ENCODE measurements at places on chromosomes 12 and 14.

DNA sequence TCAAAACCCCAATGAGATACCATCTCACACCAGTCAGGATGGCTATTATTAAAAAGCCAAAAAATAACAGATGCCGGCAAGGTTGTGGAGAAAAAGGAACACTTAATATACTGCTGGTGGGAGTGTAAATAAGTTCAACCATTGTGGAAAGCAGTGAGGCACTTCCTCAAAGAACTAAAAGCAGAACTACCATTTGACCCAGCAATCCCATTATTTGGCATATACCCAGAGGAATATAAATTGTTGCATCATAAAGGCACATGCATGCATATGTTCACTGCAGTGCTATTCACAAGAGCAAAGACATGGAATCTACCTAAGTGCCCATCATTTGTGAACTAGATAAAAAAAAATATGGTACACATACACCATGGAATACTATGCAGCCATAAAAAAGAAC is 59.9 kb downstream of the MGST1 start:
- no peak for DNase-seq

DNA sequence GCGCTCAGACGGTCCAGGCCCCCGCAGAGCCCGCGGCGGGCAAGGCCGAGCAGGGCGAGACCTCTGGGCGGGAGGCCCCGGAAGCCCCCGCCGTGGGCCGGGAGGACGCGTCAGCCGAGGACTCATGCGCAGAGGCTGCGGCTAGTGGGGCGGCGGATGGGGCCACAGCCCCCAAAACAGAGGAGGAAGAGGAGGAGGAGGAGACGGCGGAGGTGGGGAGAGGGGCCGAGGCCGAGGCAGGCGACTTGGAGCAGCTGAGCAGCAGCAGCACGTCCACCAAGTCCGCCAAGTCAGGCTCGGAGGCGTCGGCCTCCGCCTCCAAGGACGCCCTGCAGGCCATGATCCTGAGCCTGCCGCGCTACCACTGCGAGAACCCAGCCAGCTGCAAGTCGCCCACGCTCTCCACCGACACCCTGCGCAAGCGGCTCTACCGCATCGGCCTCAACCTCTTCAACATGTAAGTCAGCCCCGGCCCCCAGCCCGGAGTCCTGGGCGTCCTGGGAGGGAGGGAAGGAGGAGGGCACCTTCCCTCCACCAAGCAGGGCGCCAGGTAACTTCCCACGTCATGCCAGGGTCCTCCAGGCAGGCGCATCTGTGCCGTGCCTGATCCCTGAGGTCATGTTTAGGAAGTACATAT is 72.4 kb downstream of the IQSEC3 start:
- DNase-seq: no peak

DNA sequence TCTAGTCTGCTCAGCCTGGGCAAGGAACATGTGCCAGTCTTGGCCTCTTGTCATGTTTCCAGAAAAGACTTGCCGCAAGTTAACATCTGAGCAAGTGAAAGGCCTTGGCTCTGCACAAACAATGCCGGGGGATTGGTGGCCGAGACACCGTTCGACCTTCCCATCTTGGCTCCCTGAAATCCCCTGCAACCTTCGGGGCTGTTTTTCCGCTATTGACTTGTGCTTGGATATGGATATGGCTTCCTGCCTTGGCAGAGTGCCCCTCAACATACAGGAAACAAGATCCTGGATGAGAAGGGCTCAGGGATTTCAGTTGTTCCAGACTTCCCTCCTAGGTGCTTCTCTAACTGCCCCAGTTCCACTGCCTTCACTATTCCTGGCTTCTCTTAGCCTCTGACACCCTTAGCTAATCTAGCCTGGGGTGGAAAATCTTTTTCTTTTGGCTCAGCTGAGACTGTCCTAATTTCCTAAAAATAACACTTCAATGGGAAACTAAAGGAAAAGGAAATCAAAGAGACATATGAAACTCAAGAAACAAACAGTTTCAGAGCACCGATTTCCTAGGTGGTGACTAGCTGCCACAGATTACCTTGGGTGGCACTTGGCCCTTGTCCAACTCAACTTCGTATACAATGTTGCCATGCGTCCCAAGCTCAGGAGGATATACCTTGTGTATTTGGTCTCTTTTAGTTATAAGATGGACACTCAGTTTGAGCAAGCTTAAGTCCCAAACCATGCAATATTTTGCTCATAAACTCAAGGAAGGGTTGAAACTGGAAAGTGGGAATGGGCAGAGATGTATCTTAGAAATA is 33.9 kb downstream of the RDH12 start:
- DNase-seq: no peak

DNA sequence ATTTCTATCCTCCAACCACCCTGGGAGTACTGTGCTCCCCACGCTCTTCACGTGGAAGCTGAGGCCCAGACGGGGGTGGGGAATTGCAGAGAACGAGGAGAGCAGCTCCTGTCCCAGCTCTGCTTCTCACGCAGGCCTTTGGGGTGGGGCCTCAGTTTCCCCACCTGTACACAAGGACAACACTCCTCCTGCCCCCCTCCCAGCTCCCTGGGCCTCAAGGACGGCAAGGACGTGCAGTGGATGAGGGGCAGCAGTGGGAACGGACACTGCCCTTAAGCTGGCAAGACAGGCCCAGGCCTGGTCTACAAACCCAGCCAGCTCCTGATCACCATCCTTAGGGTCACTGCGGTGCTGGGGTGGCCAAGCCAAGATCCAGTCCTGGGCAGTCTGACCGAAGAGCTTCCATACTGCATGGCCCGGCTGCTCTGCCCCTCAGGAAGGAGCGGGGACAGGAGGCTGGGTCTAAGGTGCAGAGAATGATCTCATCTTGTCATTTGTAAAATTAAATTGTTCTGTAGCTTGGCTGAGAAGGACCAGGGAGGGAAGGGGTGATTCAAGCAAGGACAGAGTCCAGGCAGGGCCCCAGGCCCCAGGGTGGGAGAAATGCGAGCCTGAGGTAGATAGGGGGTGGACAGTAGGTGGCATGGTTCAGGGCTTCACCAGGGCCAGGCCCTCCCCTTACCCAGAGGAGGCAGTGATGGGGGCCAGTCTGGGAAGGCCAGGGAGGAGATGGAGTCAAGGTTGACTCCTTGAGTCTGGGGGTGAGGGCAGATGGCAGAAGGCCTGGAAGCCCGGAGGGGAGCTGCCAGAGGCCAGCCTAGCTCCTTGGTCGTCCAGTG is 1.3 kb upstream of the CLBA1 start:
- DNase-seq: no peak

GRCh38 chr14:74506411-74506851 is 12.9 kb downstream of the ISCA2 start:
- no peak for DNase-seq

GRCh38 chr12:53289891-53290290 is 5.5 kb upstream of the PFDN5 start:
- no peak for DNase-seq

DNA sequence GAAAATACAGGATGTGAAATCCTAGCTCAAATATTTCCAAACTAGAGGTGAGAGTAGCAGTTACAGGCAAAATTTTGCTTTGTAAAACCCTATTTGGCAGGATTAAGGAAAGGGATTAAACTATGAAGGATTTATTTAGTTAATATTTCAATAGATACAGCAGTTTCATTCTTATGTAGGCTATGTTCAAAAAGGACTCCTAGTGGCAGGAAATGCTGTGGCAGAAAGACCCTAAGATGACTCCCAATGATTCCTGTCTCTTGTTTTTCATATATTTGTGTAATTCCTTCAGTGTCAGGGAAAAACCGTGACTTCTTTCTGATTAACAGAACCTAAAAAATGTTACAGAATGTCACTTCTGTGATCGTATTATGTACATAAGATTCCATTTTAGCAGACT is 299.5 kb upstream of the RPL10L start:
- no peak for DNase-seq

DNA sequence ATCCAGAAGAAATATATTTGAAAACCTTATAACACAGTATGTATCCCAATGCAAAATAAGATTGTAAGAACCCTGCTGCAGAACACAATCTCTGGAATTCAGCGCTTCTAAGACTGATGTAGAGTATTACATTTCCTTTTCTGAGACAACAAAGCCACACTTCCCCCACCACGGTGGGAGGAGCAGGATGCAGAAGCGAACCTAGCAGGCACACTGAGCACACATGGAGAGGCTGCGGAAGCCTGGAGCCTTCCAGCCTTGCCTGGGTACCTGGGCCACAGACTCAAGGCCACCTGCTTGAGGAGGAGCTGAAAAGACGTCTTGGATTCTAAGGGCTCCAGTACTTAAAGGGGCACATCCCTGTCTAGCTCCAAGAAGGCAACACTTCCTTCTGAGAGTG is 46.4 kb downstream of the TCHP start:
- DNase-seq: no peak

DNA sequence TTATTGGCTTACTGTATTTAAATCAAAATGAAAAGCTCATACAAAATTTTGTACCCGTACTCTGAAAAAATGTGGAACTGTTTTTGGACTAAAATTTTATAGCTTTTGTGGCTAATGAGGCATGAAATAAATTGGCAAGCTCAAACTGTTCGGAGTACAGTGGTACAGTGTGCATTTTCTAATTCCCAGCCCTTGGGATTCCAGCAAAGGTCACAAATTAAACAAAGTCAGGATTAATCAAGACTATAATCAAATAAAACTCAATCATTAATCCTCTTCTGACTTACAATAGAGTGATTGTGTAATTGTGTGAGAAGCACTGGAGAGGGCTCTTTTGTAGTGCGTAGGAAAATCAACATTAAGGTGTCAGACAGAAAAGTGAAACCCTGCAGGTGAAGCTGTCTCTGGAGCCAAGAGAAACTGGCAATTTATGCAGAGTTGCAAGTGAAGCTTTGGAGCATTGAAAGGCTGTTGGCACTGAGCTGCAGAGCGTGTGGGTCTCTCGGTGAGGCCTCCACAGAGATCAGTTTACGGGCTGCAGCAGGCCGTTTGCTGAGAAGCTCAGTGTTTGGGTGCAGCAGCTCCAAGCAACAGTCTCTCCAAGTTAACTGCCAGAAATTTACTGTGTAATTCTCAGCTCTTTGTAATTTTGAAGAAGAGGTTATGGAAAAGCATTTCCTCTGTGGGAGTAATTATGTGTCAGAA is 275.9 kb downstream of the FBXL14 start:
- peak; percentile 29 for DNase-seq

DNA sequence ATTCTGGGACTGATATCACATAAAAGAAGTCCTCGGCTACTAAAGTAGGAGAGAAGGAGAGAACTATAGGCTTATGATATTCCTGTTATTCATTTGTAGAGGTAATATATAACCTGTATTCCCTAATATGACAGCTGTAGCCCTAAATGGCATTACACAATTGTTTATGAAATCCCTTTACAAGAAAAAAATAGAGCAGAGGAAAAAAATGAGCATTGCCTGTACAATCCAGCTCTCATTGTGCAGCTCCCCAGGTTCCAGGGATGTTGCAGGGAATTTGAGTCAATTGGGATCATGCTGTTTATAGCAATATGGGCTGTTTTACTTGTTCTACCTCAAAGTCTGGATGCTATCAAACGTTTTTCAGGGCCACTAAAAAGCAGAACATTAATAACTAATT is 173.1 kb downstream of the APAF1 start:
- DNase-seq: no peak

DNA sequence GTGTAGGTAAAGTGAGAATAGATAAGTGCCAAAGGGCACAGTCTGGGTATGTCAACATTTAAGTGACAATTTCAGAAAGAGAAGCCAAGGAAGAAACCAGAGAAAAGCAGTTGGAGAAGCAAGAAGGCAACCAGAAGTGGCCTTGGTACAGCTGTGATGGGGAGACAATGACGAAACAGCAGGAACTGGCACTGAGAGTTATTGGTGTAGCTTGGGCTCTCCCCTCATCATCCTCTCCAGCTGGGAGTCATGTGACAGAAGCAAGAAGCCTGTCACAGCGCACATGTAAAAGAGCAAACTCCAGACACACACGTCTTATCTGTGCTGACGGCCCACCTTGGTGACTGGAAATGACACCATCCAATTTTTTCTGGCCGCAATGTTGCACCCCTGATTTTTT is 203.3 kb upstream of the NUDT4 start:
- DNase-seq: no peak
